Fibroblast of pulmonary artery (primary cell): ENCODE measurements at places on chromosomes 7 and 10.
A peak's percentile ranks its signal among the peaks of the same experiment; 100 is the strongest.

DNA sequence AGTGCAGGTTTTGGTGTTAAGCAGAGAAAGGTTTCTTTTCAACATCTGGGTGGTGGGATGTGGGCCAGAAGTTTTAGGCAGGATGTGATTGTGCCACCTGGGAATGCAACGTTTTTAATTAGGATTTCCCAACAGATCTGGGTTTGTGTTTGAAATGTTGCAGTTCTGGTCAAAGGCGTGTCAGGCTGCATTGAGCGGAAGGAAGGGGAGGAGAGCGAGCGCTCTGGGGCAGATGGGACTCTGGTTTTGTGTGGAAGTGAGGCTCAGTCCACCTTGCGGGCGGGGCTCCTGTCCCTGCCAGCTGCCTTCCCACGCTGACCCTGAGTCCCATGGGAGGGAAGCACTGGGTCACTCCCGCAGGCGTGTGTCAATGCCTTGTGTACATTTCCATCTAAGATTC is 767.7 kb downstream of the KCNMA1 start:
- DNase-seq: no peak

DNA sequence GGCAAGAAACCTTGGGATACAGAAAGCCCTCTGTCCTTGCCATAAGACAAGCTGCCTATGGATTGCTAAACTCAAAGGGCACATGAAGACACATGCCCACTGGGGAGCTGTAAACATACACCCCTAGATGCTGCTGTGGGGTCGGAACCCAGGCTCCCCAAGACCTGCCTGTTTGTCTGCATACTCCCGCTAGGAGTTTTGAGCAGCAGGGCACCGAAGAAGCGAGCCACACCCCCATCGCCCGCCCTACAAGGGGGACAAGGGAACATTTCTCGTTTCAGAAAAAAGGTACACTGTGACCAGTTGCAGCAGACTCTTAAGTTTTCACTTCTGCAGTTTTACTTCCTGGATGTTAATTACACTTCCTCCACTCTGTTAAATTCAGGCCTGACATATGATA is 680.2 kb upstream of the GHITM start:
- DNase-seq: no peak

GRCh38 chr10:118998183-118998582 is 31.3 kb upstream of the NANOS1 start:
- no peak for DNase-seq

DNA sequence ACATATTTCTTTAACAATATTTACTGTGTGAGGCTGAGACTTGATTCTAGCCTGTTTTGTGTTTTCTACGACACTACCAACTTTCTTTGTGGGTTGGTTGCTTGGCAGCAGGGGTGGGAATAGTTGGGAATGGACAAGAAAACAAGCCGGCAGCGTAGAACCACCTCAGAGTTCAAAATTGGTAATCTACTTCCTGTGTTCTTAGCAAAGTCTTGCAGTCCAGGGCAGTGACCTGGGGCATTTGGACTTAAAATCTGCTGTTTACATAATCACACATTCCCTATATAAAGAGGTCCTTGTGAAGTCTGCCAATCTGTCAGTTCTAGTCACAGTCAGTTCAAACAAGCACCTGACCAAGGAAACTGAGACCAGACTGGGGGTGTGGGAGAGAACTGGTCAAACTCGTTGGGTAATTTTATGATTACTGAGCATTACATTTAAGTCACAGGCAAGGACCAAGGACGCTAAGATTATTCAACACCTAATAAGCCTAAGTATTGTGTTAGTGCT is 167.9 kb downstream of the CPEB3 start:
- DNase-seq: peak; percentile 48

GRCh38 chr7:142384493-142384922 is 126.7 kb upstream of the PRSS58 start:
- peak; percentile 25 for DNase-seq

DNA sequence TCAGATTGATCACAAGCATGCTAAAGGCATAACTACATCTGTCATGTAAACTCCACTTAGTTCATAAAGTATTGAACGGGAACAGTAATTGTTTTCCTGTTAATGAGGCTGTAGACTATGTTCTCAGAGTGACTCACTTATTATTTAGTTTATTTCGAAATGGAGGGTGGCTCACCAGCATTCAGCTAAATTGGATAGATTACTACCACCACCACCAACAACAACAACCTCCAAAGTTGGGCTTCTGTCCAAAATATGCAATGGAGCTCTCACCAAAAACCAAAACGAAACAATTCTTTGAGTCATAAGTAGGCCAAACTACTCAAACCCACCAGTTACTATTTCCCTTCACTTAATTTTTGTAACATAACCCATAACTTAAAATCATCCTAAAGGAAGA is 127.9 kb upstream of the NRBF2 start:
- DNase-seq: peak; percentile 79

DNA sequence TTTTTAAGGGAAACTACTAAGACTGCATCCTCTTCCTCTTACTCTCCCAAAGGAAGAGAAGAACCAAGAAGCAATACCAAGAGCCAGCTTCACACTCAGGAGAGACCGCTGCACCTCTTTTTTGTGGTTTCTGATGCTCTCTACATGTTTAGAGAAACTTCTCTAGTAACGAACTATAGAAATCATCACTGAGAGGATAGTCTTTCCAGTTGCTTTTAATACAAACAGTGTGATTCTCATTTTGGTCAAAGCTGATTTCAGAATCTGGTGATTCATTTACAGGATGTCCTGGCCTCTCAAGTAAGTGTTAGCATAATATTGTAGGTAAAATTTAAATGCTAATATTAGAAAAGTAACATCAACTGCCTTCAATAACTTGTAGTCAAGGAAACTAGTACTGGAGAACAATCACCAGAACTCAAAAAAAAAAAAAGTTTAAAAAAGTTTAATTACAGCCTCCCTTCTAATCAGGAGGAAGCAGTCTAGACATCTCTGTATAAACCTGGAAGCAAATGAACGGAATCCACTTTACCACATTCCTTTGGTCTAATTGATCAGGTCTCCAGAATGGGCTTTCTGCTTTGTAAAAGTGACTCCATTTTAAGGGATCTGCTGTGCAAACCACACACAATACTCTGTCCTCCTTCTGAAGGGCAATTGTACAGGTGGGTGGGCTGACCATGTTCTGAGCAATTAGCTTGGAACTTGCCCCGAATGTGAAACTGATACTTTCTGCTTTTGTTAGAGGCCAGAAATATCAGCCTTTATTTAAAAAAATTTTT is 3.0 kb downstream of the LAMB1 start:
- DNase-seq: no peak

GRCh38 chr7:151757274-151757673 is 119.6 kb downstream of the PRKAG2 start:
- DNase-seq: no peak

DNA sequence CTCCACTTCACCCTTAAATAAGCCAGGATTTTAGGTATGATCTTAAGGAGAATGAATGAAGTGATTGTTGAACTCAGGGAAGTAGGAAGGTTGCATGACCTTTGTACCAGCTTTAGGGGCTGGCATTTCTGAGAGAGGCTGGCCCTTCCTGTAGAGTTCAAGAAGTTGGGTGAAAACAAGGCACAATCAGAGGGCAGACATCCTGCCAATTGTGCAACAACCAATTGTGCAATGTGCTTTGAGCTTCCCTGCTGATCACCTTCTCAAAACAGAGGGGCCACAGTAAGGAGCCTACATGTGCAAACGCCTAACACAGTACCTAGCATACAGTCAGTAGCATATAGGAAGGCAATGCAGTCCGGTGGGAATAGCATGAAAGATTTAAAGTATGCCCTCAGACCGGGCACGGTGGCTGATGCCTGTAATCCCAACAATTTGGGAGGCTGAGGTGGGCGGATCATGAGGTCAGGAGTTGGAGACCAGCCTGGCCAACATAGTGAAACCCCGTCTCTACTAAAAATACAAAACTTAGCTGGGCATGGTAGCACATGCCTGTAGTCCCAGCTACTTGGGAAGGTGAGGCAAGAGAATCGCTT is 5.4 kb downstream of the CPVL start:
- no peak for DNase-seq

DNA sequence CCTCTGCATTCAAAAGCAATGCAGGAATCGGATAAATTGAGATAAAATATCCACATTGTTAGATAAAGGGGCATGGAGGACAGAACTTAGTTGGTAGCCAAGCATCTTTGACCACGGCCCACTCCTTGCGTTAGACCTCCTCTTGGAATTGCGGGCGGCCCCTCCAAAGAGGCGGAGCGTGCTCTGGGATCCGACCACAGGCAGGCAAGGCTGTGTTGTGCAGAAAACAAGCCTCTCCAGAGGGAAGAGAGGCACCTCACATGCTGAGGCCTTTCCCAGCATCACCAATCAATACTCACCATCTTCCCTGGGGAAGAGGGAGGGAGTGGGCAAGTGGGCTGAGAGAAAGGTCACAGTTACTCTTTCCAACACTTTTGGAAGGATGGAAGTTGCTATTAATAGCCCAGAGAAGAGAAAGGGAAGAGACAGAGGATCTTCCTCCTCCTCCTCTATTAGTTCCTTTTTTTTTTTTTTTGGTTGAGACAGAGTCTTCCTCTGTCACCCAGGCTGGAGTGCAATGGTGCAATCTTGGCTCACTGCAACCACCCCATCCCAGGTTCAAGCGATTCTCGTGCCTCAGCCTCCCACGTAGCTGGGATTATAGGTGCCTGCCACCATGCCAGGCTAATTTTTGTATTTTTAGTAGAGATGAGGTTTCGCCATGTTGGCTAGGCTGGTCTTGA is 49.7 kb upstream of the NRF1 start:
- no peak for DNase-seq

- no peak for DNase-seq
Measured at GRCh38 chr10:117134306-117135025, 3.6 kb downstream of the VAX1 start.

- no peak for DNase-seq
Measured at GRCh38 chr10:124066781-124067714, 26.4 kb downstream of the CHST15 start.

DNA sequence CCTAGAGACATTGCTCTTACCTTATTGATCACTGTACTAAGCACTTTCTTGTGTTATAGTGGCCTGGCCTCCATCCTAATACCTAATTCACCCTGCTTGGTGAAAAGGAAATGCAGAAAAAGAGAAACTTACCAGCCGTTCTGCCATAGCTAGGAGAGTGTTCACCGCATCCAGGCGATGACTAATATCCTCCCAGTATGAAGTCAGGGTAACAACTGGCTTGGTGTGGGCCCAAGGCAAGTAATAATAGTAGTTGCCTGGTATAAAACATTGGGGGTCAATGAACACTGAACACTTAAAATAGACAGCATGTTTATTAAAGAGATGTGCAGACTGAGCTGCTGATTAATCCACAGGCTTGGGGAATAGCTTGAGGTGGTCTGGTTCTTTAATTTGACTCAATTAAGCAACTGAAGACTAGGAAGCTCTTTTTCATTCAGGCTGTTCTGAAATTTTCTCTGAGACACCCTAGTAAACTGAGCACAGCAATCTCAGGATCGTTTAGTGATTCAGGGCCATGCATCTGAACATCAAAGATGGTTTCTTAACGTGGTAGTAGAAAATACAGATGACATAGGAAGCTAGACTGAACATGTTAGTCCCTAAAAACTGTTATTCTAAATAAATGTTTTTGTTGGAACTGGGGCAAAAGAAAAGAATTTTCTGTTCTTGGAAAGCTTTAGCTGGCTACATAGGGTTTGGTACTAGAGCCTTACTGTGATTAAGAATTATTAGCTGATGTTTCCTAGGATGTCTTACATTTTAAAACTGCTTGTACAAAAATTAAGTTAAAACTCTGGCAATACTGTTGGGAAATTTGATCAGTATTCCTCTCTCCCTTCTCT is 102.2 kb downstream of the MYOF start:
- DNase-seq: peak; percentile 71

DNA sequence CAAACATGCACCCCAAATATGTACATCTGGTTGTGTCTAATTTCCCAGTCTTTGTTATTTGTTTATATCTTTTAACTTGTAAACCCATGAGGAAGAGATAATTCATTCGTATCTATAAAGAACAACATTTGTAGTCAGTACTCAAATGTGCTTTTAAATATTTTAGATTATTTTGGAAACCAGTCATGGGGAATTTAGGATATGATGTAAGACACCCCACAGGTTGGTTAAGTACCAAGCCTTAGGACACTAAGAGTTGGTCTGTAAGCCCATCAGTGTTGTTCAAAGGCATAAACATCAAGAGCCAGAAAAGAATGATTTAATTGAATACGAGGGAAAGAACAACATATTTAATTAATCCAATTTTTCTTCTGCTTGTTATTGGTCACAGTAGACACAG is 421.1 kb upstream of the SEMA3C start:
- no peak for DNase-seq

DNA sequence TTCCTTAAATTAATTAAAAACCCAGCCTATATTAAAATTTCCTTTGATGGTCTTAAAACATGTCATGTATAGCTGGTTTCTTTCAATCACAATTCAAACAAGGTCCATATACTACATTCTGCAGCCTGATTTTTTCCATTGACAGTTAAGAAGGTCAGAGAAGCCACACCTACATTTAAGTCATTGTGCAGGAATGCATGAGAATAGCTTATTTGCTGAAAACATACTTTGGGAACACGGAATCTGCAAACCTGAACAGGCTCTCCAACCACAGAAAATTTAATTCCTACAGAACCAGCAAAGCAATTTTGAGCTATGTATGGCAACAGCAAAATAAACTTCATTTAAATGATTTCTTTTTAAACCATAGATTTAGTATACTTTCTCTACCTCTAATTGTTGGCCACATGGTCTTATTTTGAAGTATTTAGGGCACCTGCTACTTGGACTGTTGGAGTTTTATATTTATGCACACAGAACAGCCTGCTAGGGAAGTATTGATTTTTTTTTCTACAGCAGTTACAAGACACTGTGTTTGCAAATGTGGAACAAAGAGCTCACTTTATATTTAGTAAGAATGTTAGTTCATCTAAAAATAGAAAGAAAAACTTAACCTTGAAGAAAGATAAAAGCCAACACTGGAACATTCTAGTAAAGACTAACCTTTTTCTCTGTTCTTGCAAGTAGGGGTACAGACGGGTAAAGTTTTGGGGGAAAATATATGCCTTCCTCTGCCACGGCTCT is 240.9 kb upstream of the IMMP2L start:
- peak; percentile 30 for DNase-seq

DNA sequence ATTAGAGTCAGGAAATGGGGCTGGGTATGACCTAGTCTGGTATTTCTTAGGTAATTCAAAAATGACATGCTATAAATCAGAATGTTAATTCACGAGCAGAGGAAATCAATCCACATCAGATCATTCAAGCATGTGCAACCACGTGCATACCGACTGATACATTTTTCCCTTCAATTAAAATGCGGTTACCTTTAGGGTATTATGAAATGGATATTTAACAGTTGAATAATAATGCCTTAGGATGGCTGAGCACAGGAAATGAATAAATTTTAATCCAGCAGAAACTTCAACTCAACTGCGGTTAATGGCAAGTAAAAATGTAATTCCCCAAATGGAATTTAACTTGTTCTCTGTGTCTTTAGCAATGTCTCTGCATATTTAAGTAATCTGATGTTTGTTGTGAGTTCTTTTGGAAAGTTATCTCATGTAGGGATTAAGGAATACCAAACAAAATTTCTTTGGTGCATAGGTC is 9.2 kb downstream of the CPA2 start:
- no peak for DNase-seq
